ENCODE measurements at places on chromosomes 13 and 19. TPM values are rescaled to one million over a fixed set of nuclear protein-coding genes. Genes with fewer than 3 reads are reported as not detected.

Gene GARIN5B
- 0.08 TPM for total RNA-seq

Gene CBLC
- total RNA-seq = not detected

Gene SPRED3
- 3.0 TPM for total RNA-seq

Gene PSG11
- total RNA-seq = not detected

Gene EFNA2
- total RNA-seq = 2.4 TPM

Gene FFAR3
- not detected for total RNA-seq

Gene ZNF799
- total RNA-seq = 0.83 TPM

Gene NLRP5
- not detected for total RNA-seq

Gene ATP1A3
- total RNA-seq = 4.1 TPM

Gene FBXO46
- 7.2 TPM for total RNA-seq

Gene FLT1
- 0.02 TPM for total RNA-seq

Gene RGL3
- 3.0 TPM for total RNA-seq

Gene MAB21L1
- total RNA-seq = not detected

Gene TPGS1
- 17.2 TPM for total RNA-seq

Gene NPAS1
- 6.7 TPM for total RNA-seq

Gene CABP5
- not detected for total RNA-seq

Gene TRPC4
- total RNA-seq = not detected

Gene LGALS14
- not detected for total RNA-seq

Gene ZNF546
- total RNA-seq = 2.4 TPM

Gene LIPE
- total RNA-seq = 2.0 TPM

Gene ANKLE1
- total RNA-seq = 0.22 TPM

Gene TIMM50
- 169 TPM for total RNA-seq

Gene ATP4A
- total RNA-seq = not detected

Gene PLPPR3
- total RNA-seq = 5.3 TPM

Gene NCR1
- total RNA-seq = not detected

Gene SYT3
- total RNA-seq = 0.46 TPM

Gene ZNF554
- total RNA-seq = 1.0 TPM

Gene APOE
- 14.5 TPM for total RNA-seq

Gene KLK3
- total RNA-seq = not detected

Gene CCDC106
- 18.6 TPM for total RNA-seq

Gene ZNF749
- 14.1 TPM for total RNA-seq

Gene CEACAM3
- total RNA-seq = not detected

Gene PPP5C
- total RNA-seq = 83.4 TPM

Gene FXYD3
- 0.36 TPM for total RNA-seq

Gene LCP1
- 0.22 TPM for total RNA-seq

Gene SWSAP1
- total RNA-seq = 1.9 TPM

Gene ATP4B
- not detected for total RNA-seq

Gene OBI1
- 8.8 TPM for total RNA-seq

Gene C1QTNF9
- not detected for total RNA-seq

Gene ENOX1
- 1.3 TPM for total RNA-seq

Gene SKA3
- 12.4 TPM for total RNA-seq

Gene KLC3
- 1.1 TPM for total RNA-seq

Gene ZNF66
- not detected for total RNA-seq

Gene ACTN4
- total RNA-seq = 1,166 TPM

All from A549 treated with Mapracorat at 1 μM for 4 hours (cell line).